ENCODE measurements at places on chromosomes 3 and 15.

DNA sequence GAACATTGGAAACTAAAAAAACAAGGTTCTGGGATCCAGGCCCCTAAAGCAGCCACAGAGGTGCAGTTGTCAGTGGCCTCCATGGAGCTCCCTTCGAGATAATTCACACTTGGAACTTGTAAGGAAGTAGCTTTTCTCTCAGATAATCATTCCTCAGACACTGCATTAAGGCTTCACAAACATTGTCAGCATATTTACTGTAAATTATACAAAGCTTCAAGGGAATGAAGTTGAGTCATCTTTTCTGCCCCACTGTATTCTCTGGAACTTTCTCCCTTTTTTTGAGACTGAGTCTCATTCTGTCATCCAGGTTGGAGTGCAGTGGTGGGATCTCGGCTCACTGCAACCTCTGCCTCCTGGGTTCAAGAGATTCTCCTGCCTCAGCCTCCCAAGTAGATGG, 7.1 kb downstream of the BLOC1S6 start:
- no peak for DNase-seq

GRCh38 chr3:193884652-193885051, 251.3 kb upstream of the HES1 start:
- DNase-seq = no peak

DNA sequence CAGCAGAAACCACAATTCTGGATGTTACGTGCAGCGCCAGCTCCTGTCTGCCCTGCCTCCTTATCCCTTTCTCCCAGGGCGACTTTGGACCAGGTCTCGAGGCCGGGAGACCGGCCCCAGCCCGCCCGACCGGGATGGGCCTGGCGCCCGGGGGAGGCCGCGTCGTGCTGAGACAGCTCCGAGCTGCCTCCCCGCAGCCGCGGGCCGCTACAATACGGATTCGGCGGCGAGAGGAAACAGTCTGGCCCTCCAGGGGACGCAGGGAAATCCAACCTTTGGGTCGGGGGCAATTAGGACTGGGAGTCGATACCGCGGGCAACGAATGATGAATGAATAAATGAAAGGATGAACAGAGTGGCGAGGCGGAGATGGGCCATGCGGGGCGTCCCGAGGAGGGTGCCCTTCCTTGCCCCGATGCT, 537 bp downstream of the GRAMD2A start:
- DNase-seq = no peak

DNA sequence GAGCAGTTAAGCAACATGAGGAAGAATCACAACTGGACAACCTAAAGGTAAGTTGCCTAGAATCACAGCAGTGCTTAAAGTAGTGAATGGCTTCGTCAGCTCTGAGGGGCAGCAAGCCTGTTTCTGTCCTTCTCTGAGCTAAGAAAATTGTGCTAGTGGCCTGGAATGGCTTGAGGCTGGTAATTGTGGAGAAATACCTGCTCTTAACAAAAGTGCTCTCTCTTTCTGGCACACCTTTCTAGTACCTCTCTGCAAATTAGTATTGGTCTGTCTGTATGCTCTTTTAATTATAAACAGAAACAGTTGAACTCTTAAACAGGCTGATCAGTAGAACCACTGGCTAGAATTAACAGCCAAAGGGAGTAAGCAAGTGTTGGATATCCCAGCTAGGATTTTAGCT, 11.6 kb downstream of the SNX1 start:
- DNase-seq = no peak

GRCh38 chr15:93476491-93477177, 387.6 kb upstream of the RGMA start:
- no peak for DNase-seq

GRCh38 chr3:141078200-141078599, 27.1 kb downstream of the SPSB4 start:
- DNase-seq = no peak

- DNase-seq = no peak
These were observed 67.9 kb upstream of the OCA2 start for GRCh38 chr15:28167042-28167441.

DNA sequence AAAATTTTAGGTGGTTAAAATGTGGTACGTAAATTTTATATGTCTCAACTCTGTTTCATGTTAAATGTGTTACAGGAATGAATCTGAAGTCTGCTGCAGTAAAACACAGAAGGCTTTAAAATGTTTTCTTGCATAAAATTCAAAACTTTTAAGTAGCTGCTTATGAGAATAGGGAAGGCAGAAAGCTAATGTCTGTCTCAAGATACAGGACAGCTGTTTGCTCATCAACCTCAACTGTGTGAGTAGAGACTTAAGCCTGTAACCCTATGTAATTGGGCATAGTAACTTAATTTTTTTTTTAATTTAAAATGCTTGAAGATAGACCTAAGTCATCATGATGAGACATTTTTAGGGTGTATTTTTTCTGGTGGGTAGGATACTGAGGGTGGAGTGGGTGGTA, 38.9 kb downstream of the ZFAND6 start:
- no peak for DNase-seq

GRCh38 chr15:38195191-38195901, 57.3 kb upstream of the SPRED1 start:
- peak; percentile 42 for DNase-seq

- DNase-seq = no peak
These were observed 49.6 kb upstream of the BNIP2 start for GRCh38 chr15:59738676-59739075.

GRCh38 chr3:194058753-194059152, 77.2 kb upstream of the HES1 start:
- no peak for DNase-seq

GRCh38 chr3:125163739-125164601, 48.6 kb downstream of the SLC12A8 start:
- DNase-seq = no peak

GRCh38 chr3:136862617-136863322, 762 bp downstream of the NCK1 start:
- peak; percentile 46 for DNase-seq

DNA sequence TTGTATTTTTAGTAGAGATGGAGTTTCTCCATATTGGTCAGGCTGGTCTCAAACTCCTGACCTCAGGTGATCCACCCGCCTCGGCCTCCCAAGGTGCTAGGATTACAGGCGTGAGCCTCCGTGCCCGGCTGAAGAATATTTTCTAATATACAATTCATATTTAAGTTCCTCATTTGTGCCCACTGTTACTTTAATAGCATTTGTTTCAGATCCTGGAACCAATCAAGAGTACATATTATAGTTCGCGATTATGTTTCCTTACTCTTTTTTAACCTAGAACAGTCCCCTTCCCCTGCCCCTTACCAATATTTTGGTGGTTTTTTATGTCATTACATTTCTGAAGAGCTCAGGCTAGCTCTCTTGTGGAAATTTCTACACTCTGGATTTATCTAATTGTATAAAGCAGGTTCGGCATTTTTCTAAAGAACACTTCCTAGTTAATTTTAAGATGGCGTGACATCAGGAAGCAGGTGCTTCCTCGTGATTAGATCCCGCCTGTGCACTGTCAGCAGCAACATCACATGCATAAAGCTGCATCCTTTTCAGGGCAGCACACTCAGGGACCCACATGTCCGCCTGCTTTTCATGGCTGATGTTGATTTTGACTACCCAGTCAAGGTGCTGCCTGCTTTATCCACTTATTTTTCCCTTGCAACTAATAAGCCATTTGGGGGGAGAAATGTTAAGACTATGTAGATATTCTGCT, 88.7 kb upstream of the EPHB3 start:
- DNase-seq = no peak

DNA sequence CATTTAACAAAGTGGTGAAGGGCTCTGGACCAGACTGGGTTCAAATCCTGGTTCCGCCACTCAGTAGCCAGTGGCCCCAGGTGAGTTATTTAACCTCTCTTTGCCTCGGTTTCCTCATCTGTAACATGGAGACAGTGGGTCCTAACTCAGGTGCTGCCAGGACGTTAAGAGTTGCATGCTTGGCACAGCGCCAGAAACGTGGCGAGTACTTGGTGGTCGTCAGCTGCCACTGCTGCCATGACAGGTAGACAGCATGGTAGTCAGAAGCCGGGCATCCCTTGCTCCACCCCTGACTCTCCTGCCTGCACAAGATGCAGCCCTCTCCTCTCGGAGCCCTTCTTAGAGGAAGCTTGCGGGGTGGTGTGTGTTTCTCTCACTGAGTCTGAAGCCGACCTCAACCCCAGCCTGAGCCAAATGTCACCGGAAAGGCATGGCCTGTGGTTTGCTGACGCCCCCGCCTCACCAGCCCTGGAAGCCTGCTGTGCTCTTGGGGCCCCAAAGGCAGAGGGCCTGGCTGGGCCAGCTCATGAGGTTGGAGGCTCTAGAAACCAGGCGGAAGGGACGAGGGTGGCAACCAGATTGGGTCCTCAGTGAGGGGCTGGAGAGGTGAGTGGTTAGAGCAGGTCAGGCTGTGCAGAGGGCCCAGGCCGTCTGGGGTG, 160.8 kb upstream of the TLE3 start:
- no peak for DNase-seq

DNA sequence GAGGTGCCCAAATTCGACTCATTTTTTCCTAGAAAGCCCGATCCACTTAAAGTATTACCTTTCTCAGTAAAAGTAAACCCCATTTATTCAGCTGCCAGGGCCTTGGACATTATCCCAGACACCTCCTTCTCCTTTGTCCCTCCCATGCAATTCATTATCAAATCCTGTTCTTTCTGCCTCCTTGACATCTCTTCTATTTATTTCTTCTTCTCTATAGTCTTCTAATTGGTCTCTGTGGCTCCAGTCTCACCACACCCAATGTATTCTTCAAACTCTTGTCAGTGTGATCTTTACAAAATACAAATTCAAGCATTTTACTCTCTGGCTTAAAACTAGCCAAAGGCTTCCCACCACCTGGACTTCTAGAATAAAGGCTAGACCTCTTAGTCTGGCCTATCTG, 120.3 kb downstream of the IL20RB start:
- DNase-seq = no peak

GRCh38 chr3:155701882-155702465, 42.9 kb downstream of the PLCH1 start:
- peak; percentile 62 for DNase-seq

GRCh38 chr3:171485338-171485737, 25.1 kb upstream of the TNIK start:
- no peak for DNase-seq

DNA sequence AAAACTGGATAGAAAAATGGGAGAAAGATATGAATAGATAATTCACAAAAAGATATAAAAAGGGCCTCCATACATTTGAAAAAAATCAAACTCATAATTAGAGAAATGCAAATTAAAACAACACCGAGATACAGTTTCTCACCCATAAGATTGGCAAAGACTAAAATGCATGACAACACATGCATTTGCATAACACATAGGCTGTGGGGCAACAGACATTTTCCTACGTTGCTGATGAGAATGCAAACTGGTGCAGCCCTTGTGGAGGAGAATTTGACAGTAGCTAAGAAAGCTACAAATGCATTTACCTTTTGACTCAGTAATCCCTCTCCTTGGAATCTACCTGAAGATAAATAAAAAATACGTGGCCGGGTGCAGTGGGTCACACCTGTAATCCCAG, 11.4 kb upstream of the CAND2 start:
- DNase-seq = no peak

DNA sequence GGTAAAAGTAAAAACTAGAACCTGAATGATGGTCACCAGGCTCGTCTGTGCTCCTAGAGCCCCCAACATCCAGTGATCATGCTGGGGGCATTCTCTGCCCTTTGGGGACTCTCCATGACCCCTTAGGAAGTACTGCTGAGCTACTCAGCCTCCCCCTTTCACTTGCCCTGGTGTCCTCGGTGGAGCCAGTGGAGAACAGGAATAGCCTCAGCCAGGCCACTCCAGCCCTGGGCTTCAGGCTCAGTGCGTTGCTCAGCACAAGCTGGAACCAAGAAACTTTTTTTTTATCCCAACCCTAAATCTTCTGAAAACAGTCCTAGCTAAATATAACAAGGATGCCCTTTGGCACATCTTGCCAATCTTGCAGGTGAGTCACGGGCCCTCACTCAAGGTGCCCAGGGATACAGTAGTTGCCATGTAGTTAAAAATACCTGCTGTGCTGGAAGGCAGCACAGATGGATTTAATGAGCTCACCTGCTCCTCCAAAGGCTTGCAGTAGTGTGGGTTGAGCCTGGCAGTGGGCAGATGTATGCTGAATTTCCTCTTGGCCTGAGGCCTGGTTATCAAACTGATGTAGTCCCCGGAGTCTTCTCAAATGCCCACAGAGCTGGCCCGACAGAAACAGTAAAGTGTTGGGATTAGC, 46.9 kb upstream of the TMEM158 start:
- DNase-seq = no peak

GRCh38 chr15:100241572-100242482, 99.9 kb downstream of the ADAMTS17 start:
- DNase-seq = no peak

DNA sequence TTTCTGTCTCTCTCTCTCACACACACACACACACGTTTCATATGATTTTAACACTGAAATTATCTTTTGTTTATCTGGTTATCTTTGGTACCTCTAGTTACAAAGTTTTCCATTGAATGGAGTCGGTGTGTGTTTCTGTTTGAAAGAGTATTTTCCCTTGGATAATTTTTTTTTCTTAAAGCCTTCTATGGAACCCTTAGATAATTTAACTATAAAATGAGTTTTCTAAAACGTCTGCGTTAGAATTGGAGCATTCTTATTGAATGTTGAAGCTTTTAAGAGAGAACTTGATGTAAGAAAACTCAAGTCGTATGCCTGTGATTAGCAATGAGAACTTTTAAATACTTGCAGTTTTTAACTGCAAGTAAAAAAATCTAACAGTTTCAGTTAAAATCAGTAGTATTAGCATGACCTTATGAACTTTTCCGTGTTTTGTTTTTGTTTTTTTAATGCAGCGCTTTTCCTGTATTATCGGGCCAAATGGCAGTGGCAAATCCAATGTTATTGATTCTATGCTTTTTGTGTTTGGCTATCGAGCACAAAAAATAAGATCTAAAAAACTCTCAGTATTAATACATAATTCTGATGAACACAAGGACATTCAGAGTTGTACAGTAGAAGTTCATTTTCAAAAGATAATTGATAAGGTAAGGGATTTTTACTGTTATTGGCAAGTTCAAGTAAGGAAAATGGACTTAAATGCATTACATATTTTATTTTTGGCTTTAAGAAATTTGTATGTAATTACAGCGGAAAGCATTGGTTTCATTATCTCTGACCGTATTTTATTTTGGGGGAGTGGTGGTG, 3.0 kb downstream of the SMC4 start:
- DNase-seq = no peak

GRCh38 chr3:152718810-152719209, 116.1 kb upstream of the P2RY1 start:
- no peak for DNase-seq

DNA sequence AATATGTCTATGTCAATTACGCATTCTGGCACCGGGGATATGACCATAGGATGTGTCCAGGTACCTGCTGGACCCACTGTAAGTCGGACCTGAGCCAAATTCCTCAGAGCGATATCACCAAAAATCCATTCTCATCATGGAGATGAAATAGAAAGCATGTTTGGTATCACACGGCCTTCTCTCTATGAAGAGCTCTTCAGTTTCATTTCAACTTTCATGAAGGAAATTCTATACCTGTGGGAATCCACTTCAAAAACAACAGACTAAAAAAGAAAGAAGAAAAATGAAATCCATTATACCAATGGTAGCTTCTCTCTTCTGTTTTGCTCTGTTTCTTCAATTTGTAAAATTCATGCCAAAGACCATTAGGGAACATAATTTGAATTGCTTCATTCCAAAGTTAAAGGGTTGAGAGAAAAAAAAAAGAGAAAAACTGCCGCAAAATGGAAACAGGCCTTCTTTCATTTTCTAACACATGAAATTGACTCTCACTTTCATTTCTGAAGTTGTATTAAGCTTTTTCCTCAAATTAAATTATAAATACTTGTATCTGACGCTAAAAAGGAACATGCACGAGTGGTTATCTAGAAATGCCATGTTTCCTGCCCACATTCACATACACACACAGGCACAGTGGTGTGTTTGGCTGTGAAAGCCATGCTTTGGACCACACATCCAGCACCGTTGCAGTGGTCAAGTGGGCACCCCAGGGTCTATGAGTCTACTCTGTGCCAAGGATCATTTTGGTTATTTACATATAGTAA, 46.9 kb upstream of the DIPK2A start:
- DNase-seq = no peak
